ENCODE measurements at places on chromosomes 5 and 9. TPM values are rescaled to one million over a fixed set of nuclear protein-coding genes. Genes with fewer than 3 reads are reported as not detected.

The THG1L gene
- 18.1 TPM for total RNA-seq

The CAMK4 gene
- total RNA-seq, result 1.6 TPM

The LHX3 gene
- not detected for total RNA-seq

The ENHO gene
- total RNA-seq, result not detected

- peak; percentile 43 for DNase-seq
Measured at GRCh38 chr5:106962464-106963230, 708.1 kb downstream of the EFNA5 start.

GRCh38 chr5:166781737-166782136 lies 1509.7 kb upstream of the WWC1 start:
- no peak for DNase-seq

- no peak for DNase-seq
Measured at GRCh38 chr9:131853434-131853833, 113.6 kb upstream of the RAPGEF1 start.

DNA sequence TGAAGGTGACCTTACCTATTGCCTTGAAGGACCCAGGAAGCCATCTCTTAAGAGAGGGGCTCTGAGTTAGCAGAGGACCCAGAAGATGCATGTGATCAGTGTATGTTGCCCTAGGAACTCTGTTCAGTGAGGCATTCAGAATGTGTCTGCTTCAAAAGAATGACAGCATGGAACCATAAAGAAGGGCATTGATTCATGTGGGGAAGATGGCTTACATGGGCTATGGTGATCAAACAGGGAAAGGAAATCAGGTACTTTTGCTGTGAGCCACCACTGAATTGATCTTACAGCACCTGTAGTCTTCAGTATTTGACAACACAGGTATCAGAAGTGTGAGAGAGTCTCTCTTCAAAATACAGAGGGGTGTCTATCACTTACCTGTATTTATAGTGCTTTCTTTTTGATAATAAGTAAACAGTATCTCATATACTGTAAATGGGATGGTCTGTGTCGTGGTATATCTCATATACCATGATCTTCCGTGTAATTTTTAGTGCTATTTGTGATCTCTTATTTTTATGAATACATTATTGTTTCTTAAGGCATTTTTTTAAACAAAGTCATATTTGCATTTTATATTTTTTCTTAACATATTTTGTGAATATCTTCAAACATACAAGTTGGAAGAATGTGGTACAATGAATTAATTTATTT lies 57.0 kb downstream of the FOCAD start:
- DNase-seq, result no peak

GRCh38 chr5:102561894-102562760 lies 63.3 kb upstream of the SLCO6A1 start:
- peak; percentile 22 for DNase-seq

The UNC5A gene
- 0.69 TPM for total RNA-seq
